ENCODE measurements at places on chromosomes 5 and 9.

DNA sequence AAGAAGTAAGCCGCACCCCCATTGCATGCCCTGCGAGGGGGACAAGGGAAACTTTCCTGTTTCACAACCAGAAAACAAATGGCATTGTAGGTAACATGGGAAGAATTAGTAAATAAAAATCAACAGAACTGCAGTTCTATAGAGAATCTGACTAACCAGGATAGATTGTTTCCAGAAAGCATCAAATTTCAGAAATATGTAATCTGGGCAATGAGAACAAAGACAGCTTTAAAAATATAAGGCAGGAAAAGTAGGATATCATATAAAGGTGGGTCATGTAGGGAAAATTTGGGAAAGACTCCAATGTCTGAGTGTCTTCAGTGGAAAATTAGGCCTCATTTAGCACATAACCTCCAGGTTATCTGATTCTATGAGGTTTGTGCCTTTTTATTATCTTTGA, 58.3 kb upstream of the RANBP6 start:
- DNase-seq, result no peak

- no peak for DNase-seq
Observed at GRCh38 chr9:138038244-138038671, 160.7 kb downstream of the CACNA1B start.

DNA sequence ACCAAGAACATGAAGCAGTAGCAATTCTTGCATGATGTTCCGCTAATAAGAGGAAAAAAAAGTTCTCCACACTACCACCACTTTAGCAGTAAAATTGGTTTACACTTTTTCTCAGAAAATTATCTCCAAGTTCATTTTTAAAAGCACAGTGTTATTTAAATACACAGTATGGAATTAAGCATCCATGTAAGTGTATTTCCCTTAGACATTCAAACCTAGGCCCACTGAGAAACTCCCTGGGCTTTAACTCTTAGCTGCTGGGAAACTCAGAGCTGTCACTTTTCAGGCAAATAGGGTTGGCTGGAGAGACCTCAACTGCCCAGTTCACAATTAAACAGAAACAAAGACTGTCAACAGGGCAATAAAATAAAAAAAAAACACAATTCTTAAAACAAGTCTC, 2.7 kb downstream of the GNAQ start:
- no peak for DNase-seq

- DNase-seq, result peak; percentile 96
Observed at GRCh38 chr9:34646211-34647083, at the start of gene GALT. TSS of gene GALT (plus strand) at chr9:34646675. CDS start at chr9:34646705, 30 bp downstream.

GRCh38 chr9:118538959-118539358, 830.3 kb downstream of the BRINP1 start:
- DNase-seq, result no peak

- peak; percentile 30 for DNase-seq
Observed at GRCh38 chr9:19782005-19782404, 6.8 kb downstream of the SLC24A2 start.

GRCh38 chr9:131465401-131465800, 37.3 kb upstream of the POMT1 start:
- DNase-seq, result no peak

DNA sequence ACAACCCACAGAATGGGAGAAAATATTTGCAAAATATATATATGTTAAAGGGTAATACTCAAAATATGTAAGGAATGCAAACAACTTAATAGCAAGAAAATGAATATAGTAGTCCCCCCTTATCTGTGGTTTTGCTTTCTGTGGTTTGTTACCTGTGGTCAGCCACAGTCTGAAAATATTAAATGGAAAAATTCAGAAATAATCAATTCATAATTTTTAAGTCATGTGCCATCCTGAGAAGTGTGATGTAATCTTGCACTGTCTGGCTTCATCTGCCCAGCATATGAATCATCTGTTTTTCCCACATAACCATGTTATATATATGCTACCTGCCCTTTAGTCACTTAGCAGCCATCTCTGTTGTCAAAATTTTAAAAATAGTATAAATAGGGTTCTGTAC, 11.7 kb downstream of the CER1 start:
- no peak for DNase-seq

DNA sequence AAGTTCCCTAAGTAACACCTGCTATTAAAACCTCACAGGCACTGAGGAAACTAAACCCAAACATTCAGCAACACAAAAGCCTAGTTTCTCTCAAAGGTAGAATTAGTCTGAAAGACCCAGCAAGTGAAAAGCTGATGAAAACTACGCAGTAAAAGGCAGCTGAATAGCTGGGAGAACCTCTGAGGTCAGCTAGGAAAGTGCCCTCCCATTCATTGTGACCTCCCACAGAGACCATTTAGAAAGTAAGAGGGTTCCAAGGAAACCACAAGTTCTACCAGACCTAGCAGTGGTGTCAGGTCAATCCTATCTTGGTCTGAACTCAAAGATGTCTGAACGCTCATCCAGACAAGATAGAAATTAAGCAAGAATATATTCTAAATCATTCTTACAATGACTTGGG, 144.7 kb downstream of the SSBP2 start:
- DNase-seq, result no peak

DNA sequence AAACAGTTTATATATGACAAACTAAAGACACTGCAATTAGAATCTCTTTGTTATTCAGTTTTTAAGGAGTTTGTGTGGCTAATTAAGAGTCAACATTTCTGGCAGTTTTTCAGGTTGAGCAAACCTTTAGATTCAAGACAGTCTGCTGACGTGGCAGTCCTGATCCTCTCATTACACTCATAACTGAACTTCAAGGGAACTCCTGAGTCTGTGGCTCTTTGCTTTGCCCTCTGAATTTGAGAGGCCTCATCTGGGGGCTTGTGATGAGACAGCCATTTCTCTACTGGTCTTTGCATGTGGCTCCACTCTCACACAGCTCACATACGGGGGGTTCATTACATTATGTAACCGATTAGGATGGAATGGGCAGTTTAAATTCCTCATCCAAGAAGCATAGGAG, 182.9 kb upstream of the MEF2C start:
- DNase-seq, result no peak

DNA sequence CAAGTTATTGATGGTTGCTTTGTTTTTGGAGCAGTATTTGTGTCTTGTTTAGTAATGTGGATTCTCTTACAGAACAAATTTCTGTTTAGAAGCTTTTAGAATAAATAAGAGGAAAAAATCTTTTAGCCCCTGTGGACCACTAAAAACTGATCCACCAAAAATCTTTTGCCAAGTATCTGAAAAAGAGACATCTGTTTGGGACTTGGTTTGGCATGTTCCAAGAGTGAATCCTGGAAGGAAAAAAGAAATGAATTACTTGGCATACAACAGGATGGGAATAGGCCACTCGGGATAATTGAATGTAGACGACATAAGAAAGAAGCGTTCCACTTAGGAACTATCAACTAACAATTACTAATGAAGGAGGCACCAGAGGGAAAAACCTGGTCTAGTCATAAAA, 1350.1 kb upstream of the C9orf72 start:
- no peak for DNase-seq

GRCh38 chr5:112772124-112772523, 34.4 kb downstream of the APC start:
- no peak for DNase-seq
